ENCODE measurements at places on chromosomes 7 and 10.
A peak's percentile ranks its signal among the peaks of the same experiment; 100 is the strongest.

- no peak for DNase-seq
Observed at GRCh38 chr10:119656760-119657159, 5.6 kb downstream of the BAG3 start.

DNA sequence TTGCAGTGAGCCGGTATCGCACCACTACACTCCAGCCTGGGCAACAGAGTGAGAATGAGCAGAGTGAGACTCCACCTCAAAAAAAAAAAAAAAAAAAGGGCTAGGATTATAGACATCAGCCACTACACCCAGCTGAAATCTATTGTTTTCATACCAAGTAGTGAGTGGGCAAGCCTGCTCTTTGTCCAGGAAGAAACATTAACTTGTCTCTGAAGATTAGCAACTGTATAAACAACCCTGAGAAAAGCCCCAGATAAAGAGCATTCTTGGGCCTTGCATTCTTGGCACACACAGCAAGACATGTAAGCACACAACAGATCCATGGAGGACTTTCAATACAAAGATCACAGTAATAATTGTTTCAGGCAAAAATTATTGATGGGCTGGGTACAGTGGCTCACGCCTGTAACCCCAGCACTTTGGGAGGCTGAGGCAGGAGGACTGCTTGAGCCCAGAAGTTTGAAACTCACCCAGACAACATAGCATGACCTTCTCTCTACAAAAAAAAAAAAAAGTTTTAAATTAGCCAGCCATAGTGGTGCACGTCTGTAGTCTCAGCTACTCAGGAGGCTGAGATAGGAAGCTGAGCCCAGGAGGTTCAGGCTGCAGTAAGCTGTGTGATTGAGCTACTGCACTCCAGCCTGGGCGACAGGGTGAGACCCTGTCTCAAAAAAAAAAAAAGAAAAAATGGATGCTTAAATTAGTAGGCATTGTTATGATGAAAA lies 4.4 kb downstream of the PSPH start:
- no peak for DNase-seq

DNA sequence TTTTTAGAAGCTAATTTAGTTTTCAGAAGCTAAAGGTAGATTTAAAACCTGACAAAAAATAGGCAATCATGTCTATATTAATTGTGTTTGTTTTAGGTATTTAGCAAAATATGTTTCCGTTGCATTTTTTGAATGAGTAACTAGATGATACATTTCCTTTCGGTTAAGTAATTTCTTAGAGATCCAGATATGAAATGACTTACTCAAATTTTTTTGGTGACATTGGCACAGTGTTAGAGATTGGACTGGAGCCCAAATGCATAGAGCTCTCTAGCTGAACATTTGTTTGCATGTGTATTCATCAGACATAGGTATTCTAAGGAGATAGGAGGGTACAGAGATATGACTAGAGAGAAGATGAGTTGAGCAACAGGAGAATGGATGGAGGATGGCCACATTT lies 1.9 kb downstream of the BUB3 start:
- DNase-seq, result no peak

GRCh38 chr7:2405601-2406345 lies 2.4 kb downstream of the CHST12 start:
- no peak for DNase-seq

GRCh38 chr7:69217516-69218350 lies 380.5 kb upstream of the AUTS2 start:
- DNase-seq, result no peak

- DNase-seq, result no peak
Observed at GRCh38 chr7:156776527-156776926, 116.5 kb downstream of the LMBR1 start.

DNA sequence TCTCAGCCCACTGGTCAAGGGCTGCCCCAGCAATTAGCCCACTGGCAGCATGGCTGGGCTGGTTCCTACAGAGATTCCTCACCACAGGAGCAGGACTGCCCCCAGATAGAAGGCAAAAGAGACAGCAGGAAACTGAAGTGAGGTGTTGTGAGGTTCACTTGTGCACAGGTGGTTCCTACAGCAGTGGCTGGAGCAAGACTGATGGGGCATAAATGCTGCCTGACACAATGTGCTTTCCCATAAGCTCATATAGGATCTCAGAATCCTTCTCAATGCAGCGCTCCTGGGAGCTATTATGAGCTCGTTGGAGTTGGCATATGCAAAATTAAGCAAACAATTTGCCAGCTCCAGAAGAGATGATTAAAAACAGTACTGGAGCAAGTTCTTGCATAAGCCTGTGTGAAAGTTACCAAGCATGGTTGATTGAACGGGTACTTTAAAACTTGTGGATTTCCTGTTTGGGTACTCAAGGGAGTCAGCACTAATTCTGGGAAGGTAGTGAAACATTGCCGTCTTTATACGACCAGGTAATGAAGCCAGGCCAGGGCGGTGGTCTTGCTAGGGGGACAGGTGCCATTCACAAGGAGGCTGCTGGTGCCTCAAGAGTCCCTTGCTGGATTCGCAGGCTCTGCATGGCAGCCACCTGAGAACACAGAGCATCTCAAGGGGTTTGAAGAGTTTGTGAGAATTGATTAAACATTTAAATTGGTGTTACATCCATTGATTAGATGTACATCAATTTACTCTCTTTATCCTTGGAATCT lies 20.3 kb upstream of the PRKCQ start:
- DNase-seq, result no peak

DNA sequence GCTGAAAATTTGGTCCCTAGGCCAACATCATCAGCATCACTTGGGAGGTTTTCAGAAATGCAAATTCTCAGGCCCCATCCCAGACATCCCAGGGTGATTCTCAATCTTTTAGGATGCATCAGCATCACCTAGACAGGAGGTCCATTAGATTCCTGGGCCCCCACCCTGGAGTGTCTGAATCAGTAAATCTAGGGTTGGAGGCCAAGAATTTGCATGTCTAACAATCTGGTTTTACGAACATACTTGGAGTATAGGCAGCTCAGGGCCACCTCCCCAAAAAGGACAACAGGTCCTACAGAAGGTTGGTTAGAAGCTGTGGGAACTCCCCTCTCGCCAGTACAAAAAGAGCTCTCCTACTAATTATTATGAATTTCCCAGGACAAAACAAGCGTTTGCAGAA lies 15.5 kb downstream of the ZC3HAV1 start:
- no peak for DNase-seq

GRCh38 chr10:118369641-118370205 lies 27.6 kb upstream of the FAM204A start:
- no peak for DNase-seq

GRCh38 chr7:70589010-70589409 lies 542.9 kb upstream of the GALNT17 start:
- DNase-seq, result no peak

DNA sequence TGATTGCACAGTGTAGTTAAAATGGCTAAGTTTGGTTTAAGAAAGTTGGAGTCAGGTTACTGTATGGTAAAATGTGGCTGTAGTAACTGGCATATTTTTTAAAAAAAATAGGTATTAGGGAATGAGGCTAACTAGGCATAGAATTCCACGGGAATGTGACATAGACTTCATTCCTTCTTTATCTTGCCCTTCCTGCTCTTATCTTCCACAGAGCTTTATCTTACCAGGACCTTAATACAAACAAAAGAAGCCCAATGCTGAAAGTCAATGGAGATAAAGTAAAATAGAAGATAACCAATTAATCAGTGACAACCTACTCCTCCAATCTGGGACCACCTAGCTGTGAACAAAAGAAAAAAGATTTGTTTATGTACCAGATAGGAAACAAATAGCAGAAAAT lies 58.1 kb downstream of the TET1 start:
- no peak for DNase-seq

DNA sequence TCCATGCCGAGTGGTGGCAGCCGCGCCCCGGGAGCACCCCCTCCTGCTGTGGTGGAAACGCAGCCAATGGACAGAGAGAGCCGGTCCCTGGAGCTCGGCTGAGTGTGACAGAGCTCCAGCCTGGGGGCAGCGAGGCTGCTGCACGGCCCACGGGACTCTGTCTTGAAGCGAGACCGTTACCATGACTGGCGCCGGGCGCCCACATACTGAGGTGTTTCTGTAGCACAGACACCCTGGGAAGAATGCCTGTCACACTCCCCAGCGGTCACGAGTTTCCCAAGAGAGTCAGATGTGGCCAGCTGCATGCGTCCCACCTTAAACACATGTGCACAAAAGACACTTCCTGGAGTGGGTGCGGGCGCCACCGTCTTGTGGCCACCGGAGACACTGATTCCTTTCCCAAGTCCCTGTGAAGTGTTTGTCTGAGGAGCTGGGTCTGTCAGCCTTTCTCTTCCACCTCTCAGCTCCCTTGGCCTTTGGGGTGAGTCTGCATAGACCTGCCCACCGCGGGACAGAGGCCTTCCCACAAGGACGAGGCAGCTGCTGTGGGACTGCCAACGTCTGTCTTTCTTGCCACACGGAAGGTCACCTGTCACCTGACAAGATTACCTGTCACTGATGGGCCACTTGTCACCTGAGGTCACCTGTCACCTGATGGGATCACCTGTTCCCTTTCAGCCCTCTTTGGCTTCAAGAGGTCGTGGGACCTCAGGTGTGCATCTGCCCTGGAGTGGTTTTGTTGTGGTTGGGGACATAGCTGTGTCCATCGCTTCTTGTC lies 94.6 kb downstream of the DNAJB6 start:
- no peak for DNase-seq

- no peak for DNase-seq
Observed at GRCh38 chr7:111205251-111205650, 114.3 kb downstream of the LRRN3 start.

DNA sequence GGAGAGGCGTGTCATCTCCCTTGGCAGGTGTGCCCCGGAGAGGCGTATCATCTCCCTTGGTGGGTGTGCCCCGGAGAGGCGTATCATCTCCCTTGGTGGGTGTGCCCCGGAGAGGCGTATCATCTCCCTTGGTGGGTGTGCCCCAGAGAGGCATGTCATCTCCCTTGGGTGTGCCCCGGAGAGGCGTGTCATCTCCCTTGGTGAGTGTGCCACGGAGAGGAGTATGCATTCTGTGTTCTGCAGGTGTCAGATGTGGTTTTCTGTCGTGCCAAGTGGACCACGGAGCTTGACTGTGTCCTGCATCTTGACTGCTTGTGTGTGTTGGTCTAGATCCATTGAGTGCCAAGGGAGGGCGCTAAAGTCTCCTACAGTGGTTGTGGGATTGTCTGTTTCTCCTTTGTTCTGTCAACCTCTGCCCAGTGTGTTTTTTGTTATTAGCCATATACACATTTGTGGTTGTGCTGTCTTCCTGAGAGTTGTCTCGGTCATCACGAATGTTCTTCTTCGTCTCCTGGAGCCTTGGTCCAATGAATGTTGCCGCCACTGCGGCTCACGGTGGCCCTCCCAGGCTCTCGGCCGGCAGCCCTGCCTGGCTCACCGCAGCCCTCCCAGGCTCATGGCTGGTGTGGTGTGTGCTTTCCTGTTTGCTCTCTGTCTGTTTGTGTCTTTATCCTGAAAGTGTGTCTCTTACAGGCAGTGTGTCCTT lies 96.8 kb downstream of the INPP5A start:
- no peak for DNase-seq

- DNase-seq, result no peak
Observed at GRCh38 chr7:98354511-98355249, 46.2 kb downstream of the BAIAP2L1 start.

- DNase-seq, result no peak
Observed at GRCh38 chr10:121048749-121049148, 197.6 kb downstream of the WDR11 start.

DNA sequence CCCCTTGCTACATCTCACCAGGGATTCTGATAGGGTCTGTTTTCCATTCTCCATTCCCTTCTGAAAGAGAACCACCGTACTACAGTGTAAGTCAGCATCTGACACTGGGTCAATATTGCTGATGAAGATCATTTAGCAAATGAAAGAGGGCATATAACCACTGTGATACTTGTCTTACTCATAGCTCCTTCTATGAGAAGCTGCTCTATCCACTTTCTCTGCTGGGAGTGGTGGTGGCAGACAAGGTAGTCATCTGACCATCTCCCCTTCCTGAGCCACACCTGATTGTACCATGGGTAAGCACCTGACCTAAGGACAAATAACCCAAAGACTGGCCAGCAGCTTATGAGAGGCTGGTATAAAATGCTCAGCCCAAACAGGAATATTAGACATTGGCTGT lies 220.4 kb downstream of the DOCK4 start:
- DNase-seq, result no peak

GRCh38 chr7:144834641-144835144 lies 1.2 kb downstream of the TPK1 start:
- DNase-seq, result no peak

- DNase-seq, result no peak
Observed at GRCh38 chr7:28298870-28299518, 113.3 kb upstream of the CREB5 start.

GRCh38 chr10:125103924-125104323 lies 56.4 kb downstream of the CTBP2 start:
- no peak for DNase-seq

DNA sequence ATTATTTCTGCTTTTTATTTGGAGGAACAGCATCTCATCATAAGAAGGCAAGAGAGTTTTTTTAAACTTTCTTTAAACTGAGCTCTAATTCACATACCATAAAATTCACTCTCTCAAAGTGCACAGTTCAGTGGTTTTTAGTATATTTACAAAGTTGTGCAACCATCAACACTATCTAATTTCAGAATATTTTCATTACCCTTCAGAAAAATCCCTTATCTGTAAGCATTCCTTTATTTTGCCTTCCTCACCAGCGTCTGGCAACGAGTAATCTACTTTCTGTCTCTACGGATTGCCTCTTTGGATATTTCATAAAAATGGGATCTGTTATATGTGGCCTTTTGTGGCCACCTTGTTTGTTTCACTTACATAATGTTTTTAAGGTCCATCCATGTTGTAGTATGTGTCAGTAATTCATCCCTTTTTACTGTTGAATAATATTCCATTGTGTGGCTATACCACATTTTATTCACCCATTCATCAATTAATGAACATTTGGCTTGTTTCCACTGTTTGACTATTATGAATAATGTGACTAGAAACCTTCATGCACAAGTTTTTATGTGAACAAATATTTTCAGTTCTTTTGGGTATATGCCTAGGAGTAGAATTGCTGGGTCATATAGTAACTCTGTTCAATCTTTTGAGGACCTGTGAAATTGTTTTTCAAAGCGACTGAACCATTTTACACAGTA lies 181.5 kb downstream of the TRIL start:
- no peak for DNase-seq

DNA sequence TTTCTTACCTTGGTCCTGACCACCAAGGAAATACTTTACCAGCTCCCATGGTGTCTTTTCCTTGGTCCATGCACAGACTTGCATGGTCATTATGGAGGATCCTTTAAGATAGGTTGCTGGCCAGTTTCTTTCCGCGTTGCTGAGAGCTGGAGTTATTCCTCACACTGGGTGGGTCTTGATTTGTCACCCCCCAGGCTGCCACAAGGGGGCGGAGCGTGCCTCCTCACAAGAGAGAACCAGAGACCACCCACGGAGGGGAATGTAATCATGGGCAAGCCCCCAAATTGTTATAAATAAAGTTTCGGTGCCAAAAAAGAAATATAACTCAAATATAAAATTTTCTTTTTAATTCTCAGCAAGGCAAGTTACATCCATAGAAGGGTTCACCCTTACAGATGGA lies 10.5 kb upstream of the TRIM24 start:
- peak; percentile 34 for DNase-seq

- peak; percentile 17 for DNase-seq
Observed at GRCh38 chr7:129188372-129188891, at the start of gene SMO. Gene SMO (plus strand): TSS chr7:129188633. CDS start chr7:129189152, 519 bp downstream.
